ENCODE measurements at places on chromosomes 4 and X.

- DNase-seq = no peak
These were observed 67.6 kb downstream of the ELOVL6 start for GRCh38 chr4:110130576-110131358.

- no peak for DNase-seq
These were observed 407.9 kb upstream of the TENM3 start for GRCh38 chr4:181835348-181835747.

- DNase-seq = peak; percentile 87
These were observed 8.7 kb upstream of the TECRL start for GRCh38 chr4:64417974-64418373.

DNA sequence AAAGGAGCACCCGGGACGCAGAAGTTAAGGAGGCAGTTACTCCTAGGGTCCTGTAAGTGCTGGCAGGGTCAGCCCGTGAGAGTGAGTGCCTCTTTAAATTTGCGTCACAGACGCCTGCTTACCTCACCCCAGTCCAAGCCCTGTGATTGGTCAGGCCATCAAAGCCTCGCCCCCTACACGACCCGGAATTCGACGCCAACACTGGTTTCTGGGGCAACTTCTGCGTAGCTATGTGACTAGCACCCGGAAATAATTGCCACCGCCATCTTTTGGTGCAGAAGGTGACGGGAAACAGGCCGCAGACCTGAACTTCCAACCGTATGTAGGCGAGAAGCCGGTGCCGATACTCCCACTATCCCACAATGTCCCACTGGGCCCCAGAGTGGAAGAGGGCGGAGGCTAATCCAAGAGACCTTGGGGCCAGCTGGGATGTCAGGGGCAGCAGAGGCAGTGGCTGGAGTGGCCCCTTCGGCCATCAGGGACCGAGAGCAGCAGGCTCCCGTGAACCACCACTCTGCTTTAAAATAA lies at the start of gene DDX53:
Gene DDX53 (plus strand): TSS at position 265 of the 528 bp plus-strand sequence. CDS start 98 bp downstream, at position 363.
- no peak for DNase-seq

DNA sequence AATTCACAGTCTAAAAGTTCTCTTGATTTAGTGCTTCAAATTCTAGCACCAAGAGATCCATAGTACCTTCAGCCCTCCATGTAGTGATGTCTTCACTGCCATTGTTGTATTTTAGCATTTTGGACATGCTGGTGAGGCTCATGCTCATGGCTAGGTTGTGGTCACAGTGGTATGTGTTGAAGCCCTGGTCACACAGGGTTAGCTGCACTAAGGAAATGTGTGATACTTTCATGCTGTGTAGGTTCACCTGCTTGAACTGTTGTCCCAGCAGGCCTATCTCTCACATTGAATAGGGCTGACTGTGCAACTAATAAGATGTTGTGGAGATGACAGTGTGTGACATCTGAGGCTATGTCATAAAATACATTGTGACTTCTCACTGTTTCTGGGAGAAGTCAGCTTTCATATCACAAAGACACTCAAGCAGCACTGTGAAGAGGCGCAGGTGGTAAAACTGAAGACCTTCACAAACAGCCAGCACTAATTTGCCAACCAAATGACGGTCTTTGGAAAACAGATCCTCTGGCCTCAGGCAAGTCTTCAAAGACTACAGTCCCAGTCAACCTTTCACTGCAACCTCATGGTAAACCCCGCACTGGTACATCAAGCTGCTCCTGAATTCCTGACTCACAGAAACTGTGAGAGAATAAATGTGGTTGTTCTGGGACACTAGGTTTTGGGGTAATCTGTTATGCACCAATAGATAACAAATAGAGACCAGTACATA lies 17.4 kb upstream of the ADH4 start:
- no peak for DNase-seq

GRCh38 chr4:75512386-75513211 lies 1.6 kb downstream of the RCHY1 start:
- peak; percentile 49 for DNase-seq

GRCh38 chrX:39953879-39954278 lies 143.9 kb downstream of the BCOR start:
- DNase-seq = peak; percentile 90

GRCh38 chr4:71380788-71381187 lies 42.0 kb downstream of the SLC4A4 start:
- no peak for DNase-seq

- DNase-seq = peak; percentile 64
These were observed 2.1 kb downstream of the LEF1 start for GRCh38 chr4:108166441-108167315.

GRCh38 chrX:17086317-17086716 lies 139.9 kb downstream of the REPS2 start:
- DNase-seq = no peak

- peak; percentile 39 for DNase-seq
These were observed 130.3 kb downstream of the ATP10D start for GRCh38 chr4:47615385-47615784.

GRCh38 chrX:44470816-44471215 lies 71.8 kb downstream of the FUNDC1 start:
- DNase-seq = no peak

- DNase-seq = peak; percentile 21
These were observed 44.3 kb downstream of the RASGEF1B start for GRCh38 chr4:81427344-81427821.

DNA sequence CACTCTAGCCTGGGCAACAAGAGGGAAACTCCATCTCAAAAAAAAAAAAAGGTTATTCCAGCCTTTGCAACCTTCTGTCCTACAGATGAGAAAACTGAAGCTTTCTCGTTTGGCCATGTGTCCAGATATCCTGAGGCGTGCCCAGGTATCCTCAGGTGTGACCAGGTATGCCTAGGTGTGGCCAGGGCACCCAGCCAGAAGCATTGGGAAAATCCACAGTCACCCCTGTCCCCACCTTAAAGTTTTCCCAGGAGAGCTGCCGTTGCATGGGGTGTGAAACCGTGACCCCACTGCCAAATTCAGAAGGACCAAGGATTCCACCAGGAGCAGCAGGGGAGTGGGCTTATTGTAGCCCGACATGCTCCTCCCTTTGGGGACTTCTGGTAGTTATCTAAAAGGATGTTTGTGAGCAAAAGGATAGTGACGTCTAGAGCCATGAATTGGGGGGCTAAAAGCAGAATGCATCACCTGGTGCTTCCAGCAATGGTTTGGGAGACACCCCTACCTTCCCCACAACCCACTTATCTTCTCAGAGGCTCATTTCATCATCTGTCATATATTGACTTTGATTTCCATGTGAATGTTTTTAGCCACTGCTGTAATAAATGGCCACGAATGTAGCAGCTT lies 4.0 kb upstream of the DHRSX start:
- DNase-seq = no peak

- DNase-seq = no peak
These were observed 520 bp downstream of the ACOX3 start for GRCh38 chr4:8439914-8440491.

GRCh38 chr4:80049813-80050534 lies 23.1 kb downstream of the ANTXR2 start:
- DNase-seq = no peak

DNA sequence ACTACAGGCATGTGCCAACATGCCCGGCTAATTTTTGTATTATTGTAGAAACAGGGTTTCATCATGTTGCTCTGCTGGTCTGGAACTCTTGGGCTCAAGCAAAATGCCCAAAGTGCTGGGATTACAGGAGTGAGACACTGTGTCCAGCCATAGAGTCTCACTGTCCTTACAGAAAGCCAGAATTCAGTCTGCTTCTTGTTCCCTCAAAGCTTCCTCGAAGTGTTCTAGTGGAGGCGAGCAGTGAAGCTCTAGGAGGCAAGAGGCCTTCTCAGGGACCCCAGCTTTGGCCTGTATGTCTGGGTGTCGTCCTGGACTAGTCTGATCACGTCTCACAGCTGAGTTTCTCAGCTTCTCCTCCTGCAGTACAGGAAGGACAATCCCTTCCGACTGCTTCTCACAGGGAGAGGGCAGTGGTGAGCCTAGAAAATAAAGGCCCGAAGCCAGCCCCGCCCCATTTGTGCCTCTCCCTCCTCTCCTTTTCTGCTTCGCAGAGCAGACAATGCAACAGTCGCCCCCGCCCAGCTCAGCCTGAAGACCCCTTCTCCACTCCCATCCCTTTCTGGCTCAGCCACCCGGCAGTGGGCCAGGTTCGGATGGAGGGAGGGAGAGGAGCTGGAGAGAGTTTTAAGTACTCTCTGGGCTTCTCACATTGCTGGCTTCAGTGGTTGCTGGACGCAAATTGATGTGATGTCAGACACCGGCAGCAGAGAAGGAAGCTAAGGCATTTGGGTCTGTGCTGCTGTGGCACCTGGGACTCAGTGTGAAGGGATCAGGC lies 11.1 kb upstream of the FAM3A start:
- DNase-seq = peak; percentile 84

DNA sequence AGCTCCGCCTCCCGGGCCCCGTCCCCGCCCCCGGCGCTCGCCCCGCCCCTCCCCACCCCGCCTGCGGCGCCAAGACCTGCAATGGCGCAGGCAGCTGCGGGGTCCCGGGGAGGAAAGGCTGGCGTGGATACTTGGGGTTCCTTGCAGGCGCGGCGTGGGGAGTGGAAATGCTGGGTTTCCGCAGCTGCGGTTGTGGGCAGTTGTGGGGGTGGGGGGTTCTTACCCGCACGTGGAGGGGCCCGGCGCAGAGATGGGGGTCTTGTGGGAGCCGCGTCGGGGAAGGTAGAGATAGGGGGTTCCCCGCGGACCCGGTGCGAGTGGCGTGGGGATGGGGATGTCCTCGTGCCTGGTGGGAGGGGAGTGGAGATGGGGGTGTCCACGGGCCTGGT lies 680 bp upstream of the ASMTL start:
- no peak for DNase-seq

DNA sequence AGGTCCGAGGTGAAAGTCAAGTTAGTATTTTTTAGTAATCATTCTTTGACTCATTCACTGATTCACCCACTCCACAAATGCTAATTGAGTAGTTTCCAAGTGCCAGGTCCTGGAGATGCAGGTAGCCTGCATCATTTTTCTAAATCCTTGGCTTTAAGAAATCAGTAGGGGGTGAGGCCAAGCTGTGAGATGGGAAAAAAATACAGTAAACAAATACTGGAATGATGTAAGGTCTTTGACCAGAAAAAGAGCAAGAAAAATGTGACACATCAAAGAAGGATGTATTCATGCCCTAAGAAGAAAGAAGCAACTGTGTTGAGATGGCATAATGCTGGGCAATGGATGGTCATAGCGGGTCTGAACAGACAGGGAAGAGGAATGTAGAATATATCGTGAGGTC lies 1386.6 kb downstream of the PCDH7 start:
- peak; percentile 13 for DNase-seq

DNA sequence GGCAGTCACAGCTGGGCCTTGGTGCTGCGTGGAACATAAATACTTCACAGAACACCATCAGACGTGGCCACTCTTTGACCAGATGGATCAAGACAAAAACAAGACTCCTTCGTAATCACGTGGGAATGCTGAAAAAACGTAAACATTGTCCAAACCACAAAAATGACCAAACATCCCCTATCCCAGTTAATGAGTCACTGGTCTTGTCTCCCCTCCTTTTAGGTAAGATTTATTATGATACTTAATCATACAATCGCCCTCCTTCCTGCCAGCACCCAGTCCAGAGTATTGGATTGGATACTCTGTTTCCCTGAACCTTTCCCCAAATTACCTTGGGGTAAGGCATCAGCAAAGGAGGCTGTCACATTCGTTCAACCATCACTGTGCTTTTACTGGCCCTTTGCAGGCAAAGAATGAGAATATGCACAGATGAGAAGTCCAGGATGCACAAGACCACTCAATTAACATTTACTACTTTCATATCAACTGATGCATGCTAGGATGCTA lies 601 bp upstream of the TCEANC start:
- peak; percentile 81 for DNase-seq

DNA sequence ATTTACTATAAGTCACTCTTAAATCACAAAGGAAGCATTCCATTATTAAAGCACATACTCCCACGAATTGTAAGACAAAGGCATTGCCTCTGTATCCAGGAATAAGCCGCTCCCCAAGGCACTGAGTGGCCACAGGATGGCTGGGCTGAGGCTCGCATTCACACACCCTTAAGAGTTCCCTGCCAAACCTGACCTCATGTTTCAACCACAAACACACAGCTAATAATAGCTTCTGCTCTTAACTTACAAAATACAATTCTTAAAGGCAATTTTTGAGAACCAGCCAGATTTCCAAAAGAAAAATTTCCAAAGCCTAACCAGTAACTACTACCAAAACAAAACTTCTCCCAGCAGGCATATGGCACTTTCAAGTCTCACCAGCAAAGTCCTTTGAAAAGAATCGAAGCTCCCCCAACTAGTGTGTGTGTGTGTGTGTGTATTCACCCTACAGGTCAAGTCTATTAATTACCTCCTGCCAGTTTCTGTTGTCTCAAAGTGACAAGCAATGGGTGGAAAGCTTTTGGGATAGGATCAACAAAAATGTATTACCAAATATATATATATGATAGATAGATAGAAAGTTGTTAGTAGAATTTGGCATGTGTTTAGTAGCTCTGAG lies 36.0 kb downstream of the ARHGAP6 start:
- peak; percentile 79 for DNase-seq

- no peak for DNase-seq
These were observed 70.8 kb downstream of the SORCS2 start for GRCh38 chr4:7263166-7263565.

DNA sequence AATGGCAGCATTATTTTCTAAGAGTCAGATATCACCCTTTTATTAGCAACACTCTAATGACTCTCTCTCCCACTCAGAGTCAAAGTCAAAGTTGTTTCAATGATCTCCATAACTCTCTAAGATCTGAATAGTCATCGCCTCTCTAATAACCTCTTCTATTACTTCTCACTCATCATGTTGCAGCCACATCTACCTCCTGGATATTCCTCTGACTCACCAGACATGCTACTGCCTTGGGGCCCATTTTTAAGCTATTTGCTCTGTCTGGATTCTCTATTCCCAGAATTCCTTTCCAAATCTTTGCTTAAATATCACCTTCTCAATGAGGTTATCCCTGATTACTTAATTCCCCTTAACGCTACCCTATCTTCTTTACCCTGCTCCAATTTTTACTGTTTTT lies 391.8 kb upstream of the MAGEB16 start:
- no peak for DNase-seq

GRCh38 chr4:176790398-176790797 lies 2.3 kb downstream of the VEGFC start:
- no peak for DNase-seq

DNA sequence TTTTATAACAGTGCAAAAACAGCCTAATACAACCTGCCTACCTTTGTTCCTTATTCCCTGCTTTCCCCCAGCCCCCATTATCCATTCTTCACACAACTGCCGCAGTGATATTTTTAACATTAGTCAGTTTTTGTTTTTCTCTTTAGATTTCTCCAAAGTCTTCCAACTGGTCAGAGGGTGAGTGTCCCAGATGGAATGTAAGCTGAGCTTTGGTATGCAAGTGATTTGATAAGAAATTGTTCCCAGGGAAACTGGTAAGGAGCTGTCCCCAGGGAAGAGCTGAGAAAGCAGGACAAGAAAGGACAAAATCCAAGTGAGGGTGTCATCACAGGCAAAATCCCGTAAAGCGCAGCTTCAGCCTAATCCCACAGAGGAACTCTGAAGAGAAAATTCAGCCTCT lies 475.5 kb upstream of the ADGRL3 start:
- peak; percentile 82 for DNase-seq

DNA sequence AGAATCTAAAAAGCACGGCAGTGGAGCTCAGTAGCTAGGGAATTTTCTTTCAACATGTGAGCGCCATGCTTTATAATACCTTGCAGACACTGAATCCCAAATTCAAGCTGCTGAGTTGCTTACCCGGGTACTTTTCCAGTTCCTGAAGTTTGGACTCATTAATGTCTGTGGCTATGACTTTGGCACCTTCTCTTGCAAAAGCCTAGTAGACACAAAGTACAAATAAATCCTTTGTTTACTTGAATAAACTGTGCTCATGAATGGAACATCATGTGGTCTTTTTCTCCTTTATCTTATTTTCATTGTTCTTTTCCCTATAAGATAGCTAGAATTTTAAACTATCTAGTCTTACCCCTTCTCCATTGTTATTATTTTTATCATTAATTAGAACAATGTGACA lies 4.6 kb downstream of the BDH2 start:
- DNase-seq = no peak

All from astrocyte of the hippocampus (primary cell).